Activated gamma-delta T cell treated with Interleukin-2 at 50 U/mL for 16 hours (primary cell): ENCODE measurements at places on chromosomes 16 and 17.
A peak's percentile ranks its signal among the peaks of the same experiment; 100 is the strongest.

GRCh38 chr17:28982131-28982793, 23.6 kb downstream of the SEZ6 start:
- peak; percentile 51 for DNase-seq

DNA sequence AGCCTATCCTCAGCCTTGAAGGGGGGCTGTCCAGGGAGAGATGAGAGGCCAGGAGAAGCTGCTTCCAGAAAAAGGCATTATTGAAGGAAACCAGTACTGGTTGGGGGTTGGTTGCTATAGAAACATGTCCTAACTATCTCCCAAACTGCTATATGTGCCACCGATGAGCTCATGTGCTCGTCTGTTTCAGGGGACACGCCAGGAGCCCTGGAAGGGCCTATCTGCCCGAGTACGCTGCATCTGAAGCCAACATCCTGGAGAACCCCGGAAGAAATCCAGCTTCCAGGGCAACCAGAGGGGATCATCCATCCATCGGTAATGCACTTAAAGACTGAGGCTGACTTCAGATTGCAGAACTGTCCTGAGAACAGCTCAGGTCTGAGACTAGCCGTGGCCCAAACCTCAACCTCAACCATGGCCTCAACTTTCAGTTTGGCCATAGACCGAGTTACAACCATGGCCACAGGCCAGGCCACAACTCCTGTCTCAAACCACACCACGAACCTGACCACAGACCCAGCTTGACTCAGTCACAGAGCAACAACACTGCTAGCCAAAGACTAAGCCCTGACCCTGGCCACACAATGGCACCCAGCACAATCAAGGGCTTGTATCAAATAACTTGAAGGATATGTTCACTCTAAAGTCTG, 10.2 kb downstream of the PITPNM3 start:
- no peak for DNase-seq

DNA sequence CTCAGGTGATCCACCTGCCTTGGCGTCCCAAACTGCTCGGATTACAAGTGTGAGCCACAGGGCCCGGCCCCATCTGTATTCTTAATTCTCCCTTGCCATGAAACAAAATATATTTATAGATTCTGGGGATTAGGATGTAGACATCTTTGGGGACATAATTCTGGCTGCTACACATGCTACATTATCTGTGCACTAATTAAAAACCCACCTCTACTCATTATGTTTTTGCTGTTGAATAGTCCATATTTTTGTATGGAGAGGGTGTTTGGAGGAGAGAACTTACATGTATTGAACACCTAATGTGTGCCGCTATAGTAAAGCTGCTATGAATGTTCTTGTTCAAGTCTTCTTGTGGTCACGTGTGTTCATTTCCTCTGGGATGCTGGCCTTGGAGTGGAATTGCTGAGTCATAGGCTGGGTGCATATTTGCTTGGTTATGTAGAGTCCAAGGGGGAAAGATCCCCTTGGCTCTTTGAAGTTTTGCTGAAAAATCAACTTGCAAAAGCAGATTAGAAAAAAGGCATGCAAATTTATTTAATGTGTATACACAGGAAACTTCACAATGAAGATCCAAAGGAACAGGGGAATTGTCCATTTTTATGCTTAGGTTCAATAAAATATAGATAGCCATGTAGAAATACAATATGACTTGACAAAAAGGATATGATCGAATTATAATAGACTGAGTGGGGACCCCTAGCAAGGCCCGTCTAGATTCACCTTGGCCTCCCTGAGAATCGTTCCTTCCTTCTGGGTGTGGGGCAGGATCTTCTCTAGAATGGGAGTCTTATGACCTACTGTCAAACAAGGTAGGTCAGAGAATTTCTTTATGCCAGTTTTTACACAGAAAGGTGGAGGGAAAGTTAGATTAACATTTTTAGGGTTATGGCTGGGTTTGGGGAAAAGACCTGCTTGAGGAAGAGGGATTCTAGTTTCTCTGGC, 42.1 kb upstream of the GPRC5B start:
- no peak for DNase-seq

GRCh38 chr17:72494566-72494965, 373.7 kb downstream of the SOX9 start:
- DNase-seq, result no peak

DNA sequence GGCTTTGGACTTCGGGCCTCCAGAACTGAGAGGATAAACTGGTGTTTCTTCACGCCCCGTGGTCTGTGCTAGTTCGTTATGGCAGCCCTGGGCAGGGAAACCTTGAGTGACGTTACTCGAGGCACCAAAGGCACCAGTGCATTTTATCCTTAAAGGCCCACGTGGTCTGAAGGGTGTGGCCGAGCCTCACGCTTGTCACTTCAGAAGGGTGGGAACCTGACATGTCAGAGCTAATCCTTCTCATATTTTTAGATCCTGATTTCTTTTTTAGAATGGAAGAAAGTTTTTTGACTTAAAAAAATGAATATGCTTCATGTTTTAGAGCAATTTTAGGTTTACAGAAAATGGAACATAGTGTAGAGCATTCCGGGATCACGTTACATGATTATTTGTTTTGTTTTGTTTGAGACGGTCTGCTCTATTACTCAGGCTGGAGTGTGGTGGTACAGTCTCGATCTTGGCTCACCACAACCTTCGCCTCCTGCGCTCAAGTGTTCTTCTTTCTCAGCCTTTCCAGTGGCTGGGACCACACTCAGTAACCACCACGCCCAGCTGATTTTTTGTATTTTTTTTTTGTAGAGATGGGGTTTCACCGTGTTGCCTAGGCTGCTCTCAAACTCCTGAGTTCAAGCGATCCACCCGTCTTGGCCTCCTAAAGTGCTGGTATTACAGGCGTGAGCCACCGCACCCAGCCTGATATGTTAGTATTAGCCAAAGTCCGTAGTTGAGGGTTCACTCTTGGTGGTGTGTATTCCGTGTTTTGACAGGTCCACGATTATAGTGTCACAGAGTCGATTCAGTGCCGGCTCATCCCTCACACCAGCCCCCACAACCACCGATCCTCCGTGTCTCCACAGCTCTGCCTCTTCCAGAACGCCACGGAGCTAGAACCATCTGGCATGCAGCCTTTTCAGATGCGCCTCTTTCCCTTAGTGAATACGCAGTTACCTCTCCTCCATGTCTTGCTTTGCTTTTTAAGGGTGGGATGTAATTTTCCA, 47.9 kb downstream of the RAB11FIP3 start:
- no peak for DNase-seq

DNA sequence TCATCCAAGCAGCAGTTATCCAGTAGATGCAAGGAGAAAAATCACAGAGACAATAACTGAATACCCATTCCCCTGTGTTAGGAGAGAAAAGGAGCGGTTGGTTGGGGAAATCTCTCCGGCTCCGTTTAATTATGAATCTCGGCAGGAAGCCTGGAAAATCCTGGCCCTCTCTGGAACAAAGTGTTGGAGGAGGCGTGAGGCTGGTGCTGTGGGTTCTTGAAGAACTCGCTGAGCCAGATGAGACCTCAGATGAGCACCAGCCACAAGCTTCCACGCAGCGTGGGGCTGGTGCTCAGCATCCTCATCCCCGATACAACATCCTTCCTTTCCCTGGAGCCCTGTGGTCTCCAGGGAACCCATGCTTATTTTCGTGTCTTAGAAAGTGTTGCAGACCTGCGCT, 39.7 kb downstream of the CACNG4 start:
- DNase-seq, result no peak

- no peak for DNase-seq
Observed at GRCh38 chr16:25750488-25751216, 58.9 kb downstream of the HS3ST4 start.

DNA sequence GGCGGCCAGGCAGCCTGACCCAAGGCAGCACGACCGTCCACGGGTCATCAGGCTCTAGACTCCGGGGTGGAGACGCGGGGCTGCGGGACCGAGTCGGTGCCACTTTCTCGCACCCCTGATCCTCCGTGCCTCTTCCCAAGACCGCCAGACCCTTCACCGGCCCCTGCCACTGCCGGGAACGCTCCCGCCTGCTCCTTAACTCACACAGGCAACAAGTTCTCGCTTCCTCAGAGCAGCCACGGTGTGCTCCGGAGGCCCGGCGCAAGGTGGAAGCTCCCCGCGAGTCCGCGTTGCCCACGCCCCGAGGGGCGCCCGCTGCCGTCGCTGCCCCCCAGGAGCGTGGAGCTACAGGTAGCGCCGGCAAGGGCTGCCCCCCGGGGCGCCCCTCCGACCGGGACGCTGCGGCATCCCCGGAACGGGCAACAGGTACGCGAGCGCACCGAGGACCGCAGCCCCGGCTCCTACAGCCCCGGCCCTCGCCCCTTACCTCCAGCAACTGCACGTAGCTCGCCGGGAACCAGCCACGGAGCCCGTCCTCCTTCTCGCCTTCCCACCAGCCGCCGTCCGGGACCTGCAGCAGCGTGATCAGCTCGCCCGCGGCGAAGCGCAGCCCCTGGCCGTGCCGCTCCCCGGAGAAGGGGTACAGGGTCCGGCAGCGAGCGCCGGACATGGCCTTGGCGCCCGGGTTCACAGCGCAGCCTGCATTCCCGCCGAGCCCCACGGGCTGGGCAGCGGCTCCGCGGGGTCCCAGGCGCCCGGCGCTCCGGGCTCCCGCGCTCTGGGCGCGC, 491 bp downstream of the GAS7 start:
- DNase-seq, result peak; percentile 12

DNA sequence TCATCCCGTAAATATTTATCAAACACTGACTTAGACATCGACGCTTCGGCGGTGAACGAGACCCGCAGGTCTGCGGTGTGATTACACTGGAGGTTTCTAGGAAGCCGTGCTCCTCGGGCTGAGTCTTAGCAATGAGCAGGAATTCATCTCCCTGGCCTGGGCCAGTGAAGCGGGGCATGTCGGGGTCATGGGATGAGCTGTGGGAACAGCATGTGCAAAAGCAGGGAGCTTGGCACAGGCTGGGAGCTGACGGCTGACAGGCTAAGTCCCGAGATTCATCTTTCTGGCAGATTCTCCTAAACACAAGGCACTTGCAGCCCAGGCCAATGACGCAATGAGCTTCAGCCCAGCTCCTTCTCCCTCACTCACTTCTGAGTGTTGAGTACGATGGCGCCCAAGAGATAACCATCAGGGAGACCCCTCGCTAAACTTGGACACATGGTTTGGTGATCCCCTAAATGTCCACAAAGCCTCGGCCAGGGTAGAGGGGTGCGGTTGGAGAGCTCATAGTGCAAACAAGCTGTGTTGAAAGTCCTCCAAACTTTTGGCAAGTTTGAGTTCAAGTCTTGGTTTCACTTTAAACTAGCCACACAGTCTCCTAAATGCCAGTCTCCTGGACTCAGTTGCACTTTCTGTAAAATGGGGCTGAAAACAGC, 12.8 kb downstream of the CRISPLD2 start:
- no peak for DNase-seq

DNA sequence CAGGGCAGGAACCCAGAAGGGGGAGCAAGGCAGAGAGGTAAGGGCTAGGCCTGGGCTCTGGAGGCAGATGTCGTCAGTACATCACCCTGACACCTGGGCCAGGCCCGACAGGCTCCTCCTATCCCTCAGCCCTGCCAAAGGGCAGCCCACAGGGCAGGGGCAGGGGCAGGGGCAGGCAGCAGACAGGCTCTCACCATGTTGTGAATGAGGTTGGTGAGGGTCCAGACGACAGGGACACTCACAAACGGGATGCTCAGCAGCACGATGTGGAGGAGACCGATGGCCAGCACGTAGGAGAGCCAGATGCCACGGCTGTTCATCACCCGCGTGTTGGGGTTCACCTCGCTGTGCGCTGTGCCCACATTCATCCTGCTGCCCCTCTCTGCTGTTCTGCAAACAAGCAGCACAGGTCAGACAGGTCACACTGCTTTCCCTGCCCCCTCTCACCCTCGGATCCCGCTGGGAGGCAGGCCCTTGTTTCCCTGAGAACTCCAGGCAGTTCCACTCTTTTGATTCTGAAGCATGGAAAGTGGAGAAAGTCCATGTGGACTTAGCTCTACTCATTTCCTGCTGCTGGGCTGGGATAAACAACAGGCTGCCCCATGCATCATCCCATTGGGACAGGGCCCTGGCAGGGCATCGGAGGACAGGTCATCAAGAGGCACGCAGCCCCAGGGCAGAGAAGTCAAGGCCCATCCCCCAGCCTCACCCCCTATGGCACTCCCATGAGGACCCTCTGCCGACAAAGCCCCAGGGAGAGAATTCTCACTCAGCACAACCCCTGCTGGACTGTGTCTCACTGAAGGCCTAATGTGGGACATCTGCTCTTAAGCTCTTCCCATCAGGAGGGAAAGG, 3.3 kb downstream of the ORMDL3 start:
- DNase-seq, result no peak

DNA sequence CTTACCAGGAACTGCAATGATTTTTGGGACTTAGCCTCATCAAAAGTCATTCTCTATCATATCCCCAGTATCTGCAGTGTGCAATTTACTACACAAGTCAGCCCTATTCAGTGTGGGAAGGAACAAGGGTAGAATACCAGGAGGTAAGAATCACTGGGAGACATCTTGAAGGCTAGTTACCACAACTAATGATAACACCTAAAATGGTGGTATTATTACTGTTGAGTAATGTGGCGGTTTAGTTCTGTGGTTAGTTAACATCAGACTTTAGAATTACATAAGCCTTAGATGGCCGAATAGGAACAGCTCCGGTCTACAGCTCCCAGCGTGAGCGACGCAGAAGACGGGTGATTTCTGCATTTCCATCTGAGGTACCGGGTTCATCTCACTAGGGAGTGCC, 567.9 kb upstream of the CDH11 start:
- DNase-seq, result no peak

DNA sequence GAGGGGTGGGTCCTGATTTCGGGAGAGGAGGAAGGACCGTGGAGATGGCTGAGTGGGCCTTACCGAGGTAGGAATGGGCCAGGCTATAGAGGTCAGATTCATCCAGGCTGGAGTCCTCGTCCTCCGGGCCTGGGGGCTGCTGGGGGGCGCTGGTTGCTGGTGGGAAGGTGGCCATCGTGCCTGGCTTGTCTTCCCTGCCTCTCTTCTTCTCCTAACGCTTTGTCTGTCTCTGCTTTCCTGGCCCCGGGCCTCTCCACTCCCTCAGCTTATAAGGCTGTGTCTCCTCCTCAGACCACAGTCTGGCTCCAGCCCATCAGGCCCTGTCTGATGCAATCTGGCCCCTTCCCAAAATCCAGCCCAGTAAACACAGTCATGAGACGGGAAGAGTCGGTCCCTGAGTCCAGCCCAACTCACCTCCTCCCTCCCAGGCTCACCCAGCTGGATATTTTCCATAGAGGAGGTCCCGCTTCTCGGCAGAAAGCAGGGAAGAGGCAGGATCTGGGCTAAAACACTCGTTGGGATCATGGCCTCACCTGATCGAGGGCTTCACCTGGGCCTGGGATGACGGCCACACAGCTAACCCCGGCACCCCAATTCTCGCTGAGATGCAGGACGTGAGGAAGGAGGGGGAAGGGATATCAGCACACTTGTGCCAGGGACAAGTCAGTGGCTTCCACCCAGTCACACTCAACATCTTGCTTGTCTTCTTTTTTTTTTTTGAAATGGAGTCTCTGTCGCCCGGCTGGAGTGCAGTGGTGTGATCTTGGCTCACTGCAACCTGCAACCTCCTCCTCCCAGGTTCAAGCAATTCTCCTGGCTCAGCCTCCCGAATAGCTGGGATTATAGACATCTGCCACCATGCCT, at the start of gene NUPR1:
NUPR1 (minus strand) TSS at position 242 of the 864 bp plus-strand sequence; CDS start at position 175, 67 bp downstream.
- no peak for DNase-seq

- DNase-seq, result no peak
Observed at GRCh38 chr17:57548421-57549410, 196.4 kb downstream of the CCDC182 start.
